ENCODE measurements at places on chromosomes 4 and X.

- DNase-seq, result peak; percentile 22
These were observed 22.4 kb upstream of the ARMCX4 start for GRCh38 chrX:101462892-101463291.

- no peak for DNase-seq
These were observed 15.5 kb downstream of the SMIM10L2A start for GRCh38 chrX:135436966-135437866.

- peak; percentile 96 for DNase-seq
These were observed 37.9 kb downstream of the FAT1 start for GRCh38 chr4:186685767-186686183.

DNA sequence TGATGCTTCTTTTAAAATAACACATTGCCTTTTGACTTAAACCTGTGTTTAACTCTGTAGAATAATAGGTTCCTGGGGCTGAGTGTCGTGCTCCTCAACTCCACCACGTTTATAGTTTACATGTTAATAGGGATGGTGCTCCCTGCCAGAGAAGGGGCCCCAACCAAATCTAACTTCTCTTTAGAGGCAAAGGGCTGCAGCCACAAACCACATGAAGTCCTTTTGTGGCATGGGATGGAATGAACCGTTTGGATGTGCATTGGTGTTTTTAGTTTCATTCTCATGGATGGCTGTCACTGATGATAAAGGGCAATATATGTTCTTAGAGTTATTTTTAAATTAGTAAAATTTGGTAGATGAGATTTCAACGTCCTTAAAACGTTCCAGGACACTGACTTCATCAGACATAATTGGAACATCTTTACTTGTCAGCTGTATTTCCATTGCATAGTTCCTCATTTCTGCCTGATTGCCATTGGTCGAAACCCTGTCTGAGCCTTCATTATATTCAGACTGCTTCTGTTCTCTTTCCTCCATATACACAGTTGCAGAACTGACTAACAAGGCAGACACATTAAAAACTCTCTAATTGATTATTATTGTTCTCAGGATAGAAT lies 60.4 kb upstream of the HPF1 start:
- DNase-seq, result no peak

DNA sequence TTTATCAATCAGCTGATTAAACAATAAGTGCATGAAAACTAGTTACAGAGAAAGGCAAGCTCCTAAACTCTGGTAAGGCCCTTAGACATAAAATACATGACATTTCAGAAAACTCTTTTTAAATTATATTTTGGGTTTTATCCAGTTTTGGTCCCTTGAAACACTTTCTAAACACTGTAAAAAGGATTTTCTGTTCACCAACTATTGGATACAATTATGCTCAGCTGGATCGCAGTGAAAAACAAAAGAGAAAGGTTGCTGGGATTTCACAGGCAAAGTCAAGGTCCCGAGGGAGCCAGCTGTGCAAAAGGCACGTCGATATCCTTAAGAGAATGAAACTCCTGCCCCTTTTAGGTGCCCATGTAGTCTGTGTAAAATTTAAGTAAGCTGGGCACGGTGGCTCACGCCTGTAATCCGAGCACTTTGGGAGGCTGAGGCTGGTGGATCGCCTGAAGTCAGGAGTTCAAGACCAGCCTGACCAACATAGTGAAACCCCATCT lies 1018.4 kb upstream of the INTU start:
- no peak for DNase-seq

- DNase-seq, result no peak
These were observed 2.3 kb downstream of the CLCN4 start for GRCh38 chrX:10159145-10159468.

DNA sequence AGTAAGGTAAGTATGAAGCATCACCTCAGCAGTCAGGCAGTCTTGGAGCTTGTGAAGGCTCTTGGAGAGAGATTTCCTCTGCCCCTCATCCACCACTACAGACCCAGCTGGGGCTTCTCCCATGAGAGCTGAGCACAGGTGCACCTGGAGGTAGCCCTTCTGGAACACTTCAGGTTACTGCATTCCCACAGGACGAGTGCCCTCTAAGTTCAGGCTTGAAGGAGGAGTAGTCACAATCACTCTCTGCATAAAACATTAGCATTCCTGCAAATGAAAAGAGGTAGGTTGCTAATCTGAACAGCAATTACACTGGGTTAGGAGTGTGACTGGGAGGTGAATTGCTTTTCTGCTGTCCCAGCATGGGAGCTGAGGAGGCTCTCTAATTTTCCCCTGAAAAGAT lies 308.8 kb downstream of the TEX13C start:
- DNase-seq, result no peak

DNA sequence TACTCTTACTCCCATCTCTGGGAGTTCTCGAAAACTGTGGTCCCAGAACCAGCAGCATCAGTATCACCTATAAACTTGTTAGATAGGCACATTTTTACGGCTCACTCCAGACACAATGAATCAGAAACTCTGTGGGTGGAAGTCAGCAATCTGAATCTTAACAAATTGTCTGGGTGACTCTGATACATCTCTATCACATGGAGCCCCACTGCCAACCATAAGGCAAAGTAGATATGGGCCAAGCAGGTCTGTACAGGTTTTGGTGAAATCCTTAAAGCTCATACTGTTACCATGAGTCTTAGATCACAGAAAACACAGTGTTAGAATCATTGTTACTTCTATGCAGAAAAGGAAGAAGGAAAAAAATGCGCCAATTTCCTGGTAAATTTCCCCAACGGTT lies 122.5 kb upstream of the HCCS start:
- no peak for DNase-seq

- no peak for DNase-seq
These were observed 2.3 kb upstream of the AASDH start for GRCh38 chr4:56389558-56389957.

GRCh38 chrX:132692066-132692465 lies 203.2 kb upstream of the MBNL3 start:
- no peak for DNase-seq

GRCh38 chr4:179757641-179758040 lies 2315.4 kb upstream of the AGA start:
- no peak for DNase-seq

GRCh38 chr4:171928336-171928735 lies 115.1 kb downstream of the GALNTL6 start:
- peak; percentile 9 for DNase-seq

DNA sequence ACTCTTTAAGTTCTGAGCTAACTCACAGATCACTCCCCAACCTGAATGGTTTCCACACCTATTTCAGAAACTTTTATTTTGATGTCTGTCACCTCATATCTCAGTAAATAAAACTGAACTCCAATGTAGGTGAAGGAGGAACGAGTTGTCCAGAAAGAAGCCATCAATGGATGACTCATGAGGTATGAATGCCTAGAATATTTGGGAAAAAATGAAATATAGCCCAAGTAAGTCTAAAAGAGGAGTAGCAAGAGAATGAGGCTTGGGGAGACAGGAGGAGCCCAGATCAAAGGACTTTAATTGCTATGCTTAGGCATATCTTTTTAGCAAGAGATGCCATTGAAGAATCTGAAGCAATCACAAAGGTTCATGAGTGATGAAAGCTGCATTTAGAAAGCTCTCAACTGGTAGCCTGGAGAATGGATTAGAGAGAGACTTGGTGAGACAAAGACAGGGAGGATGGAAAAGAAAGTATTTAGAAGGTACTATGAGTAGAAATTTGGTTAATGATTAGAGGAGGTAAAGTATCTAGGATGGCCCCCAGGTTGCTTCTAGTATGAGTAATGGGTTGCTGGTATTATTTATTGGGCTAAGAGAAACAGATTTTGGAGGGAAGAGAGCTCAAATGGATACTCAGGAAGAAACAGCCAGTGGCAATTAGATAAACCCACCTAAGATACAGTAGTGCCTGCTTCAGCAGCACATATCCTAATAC lies 39.4 kb downstream of the NOCT start:
- peak; percentile 51 for DNase-seq

GRCh38 chrX:46325312-46325877 lies 219.8 kb downstream of the ZNF674 start:
- peak; percentile 80 for DNase-seq

DNA sequence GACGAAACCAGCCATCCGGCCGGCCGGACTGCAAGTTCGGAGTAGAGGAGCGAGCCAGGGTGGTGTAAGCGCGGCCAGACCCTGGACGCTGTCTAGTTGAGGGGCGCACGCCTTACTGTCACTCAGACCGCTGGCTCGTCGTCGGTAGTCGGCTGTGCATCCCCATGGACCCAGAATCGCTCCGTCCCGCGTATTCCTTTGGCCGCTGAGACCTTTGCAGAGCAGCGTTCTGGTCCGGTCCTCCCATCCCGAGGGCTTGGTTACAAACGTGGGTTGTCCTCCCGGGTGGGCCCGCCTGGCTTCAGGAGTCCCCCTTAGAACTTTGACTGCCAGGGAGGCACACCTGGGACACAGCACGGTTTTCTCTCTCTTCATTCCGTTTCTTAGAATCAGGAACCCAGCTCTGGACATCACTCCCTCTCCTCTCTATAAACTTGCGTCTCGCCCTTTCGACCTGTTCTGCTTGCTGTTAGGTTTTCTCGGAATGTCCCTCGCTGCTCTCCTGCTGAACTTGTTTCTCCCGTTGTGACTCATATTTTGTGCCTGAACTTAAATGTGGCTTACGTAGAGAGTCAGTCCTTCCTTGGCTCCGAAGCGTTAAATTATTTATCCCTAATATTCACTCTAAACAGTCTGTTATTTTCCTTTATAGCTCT lies 672 bp downstream of the PGM2 start:
- peak; percentile 11 for DNase-seq

DNA sequence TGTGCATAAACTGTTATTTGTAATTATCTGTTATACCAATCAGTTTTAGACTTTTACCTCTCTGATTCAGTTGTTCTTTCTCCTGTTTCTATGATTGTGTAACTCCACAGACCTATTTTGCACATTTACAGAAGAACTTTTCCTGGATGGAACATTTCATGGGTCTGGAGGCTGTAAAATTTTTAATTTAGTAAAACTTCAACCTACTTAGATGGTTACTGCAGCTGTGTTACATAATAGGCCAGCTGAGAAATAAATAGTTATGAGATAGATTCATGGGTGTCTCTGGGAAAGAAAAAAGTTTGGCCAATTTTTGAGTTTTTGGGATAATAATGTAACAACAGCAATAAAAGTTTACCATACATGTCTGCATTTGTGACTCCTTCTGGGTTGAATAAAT lies 253.5 kb downstream of the ARHGAP24 start:
- no peak for DNase-seq
